NCI-H748 treated with DMSO at 0.1 percent for 48 hours (cell line): ENCODE measurements at places on chromosomes 6 and 20.
A peak's percentile ranks its signal among the peaks of the same experiment; 100 is the strongest.

DNA sequence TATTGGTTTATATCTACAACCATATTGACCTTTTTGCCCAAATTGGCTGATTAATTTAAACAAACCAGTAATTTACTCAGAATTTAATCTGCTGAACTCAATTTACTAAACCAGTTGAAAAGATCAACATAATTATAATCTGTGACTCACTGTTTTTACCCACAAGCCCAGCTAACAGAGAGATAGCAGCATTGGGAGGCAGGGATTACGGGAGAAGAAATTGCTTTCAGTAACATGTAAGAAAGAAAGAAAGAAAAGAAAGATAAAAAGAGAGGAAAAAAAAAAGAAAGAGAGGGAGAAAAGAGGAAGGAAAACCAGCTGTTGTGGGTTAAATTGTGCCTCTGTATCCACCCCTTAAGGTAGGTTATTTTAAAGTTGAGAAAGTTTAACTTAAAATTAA is 13.3 kb upstream of the RHAG start:
- DNase-seq = no peak

DNA sequence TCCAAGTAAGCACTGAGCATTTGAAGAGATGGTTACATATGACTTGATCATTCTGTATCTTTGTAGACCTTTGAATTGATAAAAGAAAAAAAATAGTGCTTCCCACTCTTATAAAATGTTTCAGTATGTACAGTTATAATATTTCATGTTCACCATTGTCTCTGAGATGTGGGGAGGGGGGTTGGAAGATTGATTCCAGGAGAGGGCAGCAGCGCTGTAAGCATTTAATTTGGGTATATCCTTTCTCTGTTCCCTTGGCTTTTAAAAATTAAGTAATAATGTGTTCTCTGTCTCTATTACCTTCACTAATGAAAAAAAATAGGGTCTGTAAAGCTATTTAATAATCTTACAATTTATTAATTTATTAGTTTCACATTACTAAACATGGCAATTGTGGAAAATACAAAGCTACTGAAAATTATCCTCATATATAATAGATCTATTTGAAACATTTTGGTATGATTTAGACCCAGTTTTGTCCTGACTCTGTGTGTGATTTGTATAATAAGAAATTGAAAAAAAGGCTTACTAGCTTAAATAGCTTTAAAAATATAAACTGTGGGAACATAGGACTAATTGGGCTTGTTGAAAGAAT is 341.2 kb downstream of the CDKAL1 start:
- DNase-seq = peak; percentile 76

GRCh38 chr6:117947234-117947633 is 40.2 kb downstream of the SLC35F1 start:
- no peak for DNase-seq

DNA sequence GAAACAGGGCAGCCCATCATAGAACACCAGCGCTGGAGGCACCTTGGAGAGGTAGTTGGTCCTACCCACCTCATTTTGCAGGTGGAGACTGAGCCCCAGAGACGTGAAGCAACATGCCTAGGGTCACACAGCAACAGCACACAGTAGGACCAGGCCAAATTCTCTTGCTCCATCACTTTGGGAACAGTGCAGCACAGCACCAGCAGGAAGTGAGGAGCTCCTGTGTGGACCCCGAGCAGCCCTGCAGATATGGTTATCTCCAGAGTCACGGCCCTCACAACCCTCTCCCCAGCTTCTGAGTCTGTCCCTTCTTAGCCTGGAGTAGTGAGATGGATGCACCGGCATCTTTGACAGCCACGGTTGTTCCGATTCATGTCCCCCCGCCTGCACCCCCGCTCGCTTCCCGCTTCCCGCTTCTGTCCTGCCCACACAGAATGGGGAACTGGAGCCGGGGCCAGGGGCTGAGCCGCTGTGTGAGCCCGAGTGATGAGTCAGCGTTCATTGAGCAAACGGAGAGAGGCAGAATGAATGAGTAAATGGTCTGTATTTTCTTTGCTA is 72.6 kb upstream of the DUSP22 start:
- DNase-seq = no peak

DNA sequence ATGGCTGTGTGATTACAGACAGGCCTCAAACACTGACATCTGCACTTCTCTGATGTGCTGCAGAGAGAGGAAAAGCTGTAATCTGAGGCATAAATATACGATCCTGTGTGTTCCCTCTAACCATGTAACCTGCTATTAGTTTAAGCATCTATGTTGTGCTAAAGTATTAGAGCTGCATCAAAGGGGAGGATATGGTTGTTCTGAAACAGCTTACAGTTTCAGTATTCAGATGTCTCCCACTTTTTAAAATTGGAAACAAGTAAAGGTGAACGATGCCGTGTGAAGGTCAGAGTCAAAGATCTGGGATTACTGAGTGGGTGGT is 7.6 kb downstream of the PLEKHG1 start:
- DNase-seq = no peak

- no peak for DNase-seq
These were observed 157.8 kb downstream of the TPBG start for GRCh38 chr6:82521369-82521768.

DNA sequence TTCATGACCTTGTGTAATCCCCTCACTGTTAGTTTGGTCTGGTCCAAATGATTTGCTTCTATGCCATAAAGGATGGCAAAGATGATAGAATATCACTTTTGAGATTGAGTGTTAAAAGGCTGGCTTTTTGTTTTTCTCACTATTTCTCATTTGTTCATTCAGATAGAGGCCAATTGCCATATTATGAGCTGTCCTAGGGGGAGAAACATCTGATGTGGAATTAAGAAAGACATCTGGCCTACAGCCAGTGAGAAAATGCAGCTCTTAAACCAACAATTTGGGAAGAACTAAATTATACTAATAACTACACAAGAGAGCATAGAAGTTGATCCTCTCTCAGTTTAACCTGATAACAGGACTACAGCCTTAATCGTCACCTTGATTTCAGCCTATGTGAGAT is 1668.6 kb downstream of the GRIK2 start:
- DNase-seq = no peak

DNA sequence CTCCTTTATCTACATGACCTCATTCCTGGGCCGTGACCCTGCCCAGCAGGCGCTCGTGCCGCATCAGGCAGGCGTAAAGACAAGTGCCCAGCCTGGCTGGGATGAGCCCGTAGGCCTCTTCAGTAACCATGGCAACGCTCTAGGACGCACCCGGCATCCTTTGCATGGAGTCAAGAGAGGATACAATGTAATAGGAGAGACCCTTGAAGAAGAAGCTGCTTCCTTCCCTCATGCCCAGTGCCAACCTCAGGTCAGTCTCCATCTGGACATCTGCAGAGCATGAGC is 5.0 kb upstream of the LSM14B start:
- no peak for DNase-seq

GRCh38 chr6:169186496-169187169 is 67.0 kb downstream of the THBS2 start:
- no peak for DNase-seq

DNA sequence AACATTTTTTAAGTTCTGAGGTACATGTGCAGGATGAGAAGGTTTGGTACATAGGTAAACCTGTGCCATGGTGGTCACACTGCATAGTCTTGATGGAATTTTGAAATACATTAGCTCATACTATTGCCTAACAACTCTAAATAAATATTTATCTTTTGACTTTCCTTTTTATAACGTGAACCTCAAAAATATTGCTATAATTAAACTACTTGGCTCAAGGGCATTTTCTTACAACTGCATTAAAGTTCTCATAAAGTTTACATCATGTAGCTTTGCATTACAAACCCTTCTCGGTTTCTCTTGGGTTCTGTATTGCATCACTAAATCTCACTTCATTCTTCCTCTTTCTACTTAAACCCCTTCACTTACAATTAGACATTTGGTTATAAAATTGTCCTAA is 636.0 kb upstream of the PTCHD4 start:
- DNase-seq = no peak

GRCh38 chr6:52760105-52760765 is 3.0 kb downstream of the GSTA2 start:
- peak; percentile 79 for DNase-seq

- DNase-seq = no peak
These were observed 105.0 kb downstream of the OLIG3 start for GRCh38 chr6:137389150-137389704.

- DNase-seq = no peak
These were observed 48.7 kb upstream of the CLVS2 start for GRCh38 chr6:122947355-122947754.
